ENCODE measurements at places on chromosomes 6 and 20. TPM values are rescaled to one million over a fixed set of nuclear protein-coding genes. Genes with fewer than 3 reads are reported as not detected.

The PI16 gene
- total RNA-seq = under 0.01 TPM

The NUS1 gene
- 24.3 TPM for total RNA-seq

The DEFB110 gene
- total RNA-seq = not detected

The CCDC28A gene
- total RNA-seq = 15.0 TPM

The MYB gene
- 2.5 TPM for total RNA-seq

The SIM1 gene
- total RNA-seq = 0.08 TPM

The TINAG gene
- total RNA-seq = not detected

The TRDN gene
- not detected for total RNA-seq

The MRAP2 gene
- 0.13 TPM for total RNA-seq

The EYS gene
- total RNA-seq = not detected

The MTFR2 gene
- total RNA-seq = 8.0 TPM

Measured in epithelial cell of alveolus of lung (primary cell).